Muscle of arm (tissue), 14 donors: ENCODE measurements at places on chromosomes 13 and 19. TPM values are rescaled to one million over a fixed set of nuclear protein-coding genes. Genes with fewer than 3 reads are reported as not detected.

Gene FFAR3
- 0.32 TPM for polyA plus RNA-seq

Gene EDNRB
- polyA plus RNA-seq = 12.6 TPM

Gene ZNF837
- polyA plus RNA-seq = 0.86 TPM

Gene ZGLP1
- 3.6 TPM for polyA plus RNA-seq

Gene CGB8
- polyA plus RNA-seq = 0.71 TPM

Gene ITGBL1
- 1.7 TPM for polyA plus RNA-seq

Gene CATSPERD
- polyA plus RNA-seq = not detected
